ENCODE measurements at places on chromosomes 6 and 20.

- DNase-seq: no peak
These were observed 57.6 kb downstream of the PLCB4 start for GRCh38 chr20:9126527-9126926.

GRCh38 chr6:72783666-72784065 is 161.8 kb downstream of the KCNQ5 start:
- DNase-seq: no peak

- no peak for DNase-seq
These were observed 1.6 kb upstream of the FOXA2 start for GRCh38 chr20:22585786-22586493.

DNA sequence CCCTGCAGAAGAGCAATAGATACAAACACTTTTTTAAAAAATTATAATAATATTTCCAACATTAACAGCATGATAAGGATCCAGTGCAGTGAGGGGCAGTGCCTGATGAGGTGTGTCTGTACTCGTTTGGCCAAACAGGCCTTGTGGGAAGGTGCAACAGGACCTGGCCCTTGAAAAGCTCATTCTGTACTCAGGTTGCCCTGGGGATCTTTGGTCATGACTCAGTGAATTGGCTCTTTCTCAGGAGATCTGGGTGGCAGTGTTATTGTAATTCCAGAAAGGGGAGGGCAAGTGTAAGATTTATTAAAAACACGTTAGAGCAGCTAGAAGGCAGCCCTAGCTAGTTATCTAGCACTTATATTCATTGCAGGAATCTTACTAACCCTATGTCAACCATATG is 2.9 kb upstream of the SPINT3 start:
- DNase-seq: no peak

DNA sequence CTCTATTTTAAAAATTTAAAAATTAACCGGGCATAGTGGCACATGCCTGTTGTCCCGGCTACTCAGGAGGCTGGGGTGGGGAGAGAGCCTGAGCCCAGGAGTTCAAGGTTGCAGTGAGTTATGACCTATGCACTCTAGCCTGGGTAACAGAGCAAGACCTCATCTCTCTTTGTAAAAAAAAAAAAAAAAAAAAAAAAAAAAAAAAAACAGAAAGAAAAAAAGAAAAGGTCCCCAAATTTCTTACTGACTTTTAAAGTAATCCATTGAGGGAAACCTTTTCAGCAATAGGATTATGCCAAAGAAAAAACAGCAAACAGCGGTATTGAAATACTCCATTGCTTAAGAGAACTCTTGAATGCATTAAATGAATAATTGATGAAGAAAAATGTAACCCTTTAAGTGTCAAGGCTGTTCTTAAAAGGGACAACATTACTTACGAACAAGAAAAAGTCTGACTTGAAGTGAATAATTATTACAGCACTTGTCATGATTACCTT is 6.0 kb upstream of the DNAAF9 start:
- no peak for DNase-seq

- peak; percentile 70 for DNase-seq
These were observed 264.3 kb upstream of the PLN start for GRCh38 chr6:118283766-118284165.

GRCh38 chr20:5890773-5891441 is 59.4 kb downstream of the TRMT6 start:
- no peak for DNase-seq

DNA sequence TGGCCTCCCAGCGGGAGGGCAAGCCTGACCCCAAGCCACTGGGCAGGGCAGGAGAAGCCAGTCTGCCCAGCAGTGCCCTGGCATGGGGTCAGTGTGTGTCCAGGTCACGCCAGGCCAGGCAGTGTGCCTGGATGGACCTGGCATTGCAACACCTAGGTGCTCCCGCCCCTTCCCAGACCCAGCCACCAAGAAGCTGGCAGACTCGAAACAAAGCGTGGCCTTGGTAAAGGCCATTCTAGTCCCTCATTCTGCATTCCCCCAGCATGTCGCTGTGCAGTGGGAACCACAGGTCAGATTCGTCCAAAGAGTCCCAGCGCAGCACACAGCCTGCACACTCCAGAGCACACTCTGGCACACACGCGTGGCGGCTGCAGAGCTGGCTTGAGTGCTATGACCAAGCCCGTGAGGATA is 19.3 kb upstream of the APMAP start:
- DNase-seq: no peak

DNA sequence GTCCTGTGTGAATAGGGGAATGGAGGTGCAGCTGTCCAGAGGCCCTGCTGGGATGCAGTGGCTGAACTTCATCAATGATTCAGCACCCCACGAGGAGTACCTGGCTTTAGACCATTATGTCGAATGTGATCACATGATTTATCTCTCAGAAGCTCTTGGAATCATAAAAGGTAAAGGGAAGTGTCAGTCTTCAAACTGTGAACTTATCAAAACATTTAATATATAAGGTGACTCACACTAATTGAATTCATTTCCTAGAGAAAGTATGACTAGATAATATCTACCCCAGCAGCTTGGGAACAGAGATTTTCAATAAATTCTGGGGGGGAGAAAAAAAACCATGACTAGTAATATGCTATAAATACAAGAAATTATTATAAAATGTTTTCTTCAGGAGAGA is 29.5 kb downstream of the ALDH8A1 start:
- DNase-seq: no peak

DNA sequence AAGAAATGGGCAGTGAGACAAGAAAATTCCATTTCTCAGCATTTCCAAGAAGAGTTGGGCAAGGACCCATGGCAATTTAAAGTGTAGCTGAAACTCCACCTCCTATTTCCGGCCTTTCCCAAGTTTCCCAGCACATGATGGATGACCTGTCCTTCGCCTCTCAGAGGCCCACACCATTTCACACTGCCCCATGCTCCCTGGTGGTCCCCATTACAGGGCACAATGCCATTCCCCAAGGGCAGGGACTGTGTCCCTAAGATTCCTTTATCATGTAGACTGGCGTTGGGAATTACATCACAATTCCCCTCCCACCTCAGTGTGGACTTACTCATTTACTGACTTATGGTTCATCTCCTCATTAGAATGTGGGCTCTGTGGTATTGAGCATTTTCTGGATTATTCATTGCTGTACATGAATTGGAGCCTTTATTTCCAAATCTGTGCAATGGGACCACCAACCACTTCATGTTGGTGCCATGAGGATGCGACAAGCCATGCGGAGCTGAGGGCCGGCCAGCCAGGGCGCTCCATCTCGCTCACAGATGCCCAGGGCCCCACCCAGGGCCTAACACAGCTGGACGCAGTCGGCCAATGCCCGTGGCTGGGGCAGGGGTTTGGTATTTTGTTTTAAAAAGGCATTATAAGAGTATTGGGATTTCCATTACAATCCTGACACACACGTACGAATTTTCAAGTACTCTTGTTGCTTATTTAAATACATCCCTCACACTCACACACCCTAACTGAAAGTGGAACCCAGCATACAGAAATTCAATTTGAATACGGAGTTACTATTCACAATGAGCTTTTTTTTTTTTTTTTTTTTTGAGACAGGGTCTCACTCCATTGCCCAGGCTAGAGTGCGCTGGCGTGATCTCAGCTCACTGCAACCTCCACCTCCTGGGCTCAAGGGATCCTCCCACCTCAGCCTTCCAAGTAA is 5.4 kb downstream of the ACSS1 start:
- no peak for DNase-seq

DNA sequence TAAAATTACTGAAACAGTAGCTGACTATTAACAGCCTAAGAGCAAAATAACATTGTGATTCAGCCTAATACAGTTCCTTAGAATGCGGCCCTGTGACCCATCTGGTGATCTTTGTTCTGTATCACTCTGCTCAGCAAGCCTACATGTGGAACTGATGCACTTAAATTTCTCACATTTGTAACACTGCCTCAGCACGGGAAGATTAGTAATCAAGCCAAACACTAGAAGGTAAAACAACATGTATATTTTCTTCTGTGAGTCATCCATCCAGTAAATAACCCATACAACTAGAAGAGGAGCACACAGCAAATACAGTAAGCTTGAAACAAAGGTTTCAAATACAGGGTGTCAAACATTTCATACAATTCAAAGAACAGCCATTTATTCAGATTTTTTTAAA is 189.7 kb upstream of the NOX3 start:
- no peak for DNase-seq

GRCh38 chr6:40244699-40245098 is 310.4 kb upstream of the MOCS1 start:
- no peak for DNase-seq

- no peak for DNase-seq
These were observed 76.2 kb upstream of the FRMD1 start for GRCh38 chr6:168155193-168155592.

GRCh38 chr6:28618898-28619555 is 93.3 kb downstream of the GPX5 start:
- no peak for DNase-seq

DNA sequence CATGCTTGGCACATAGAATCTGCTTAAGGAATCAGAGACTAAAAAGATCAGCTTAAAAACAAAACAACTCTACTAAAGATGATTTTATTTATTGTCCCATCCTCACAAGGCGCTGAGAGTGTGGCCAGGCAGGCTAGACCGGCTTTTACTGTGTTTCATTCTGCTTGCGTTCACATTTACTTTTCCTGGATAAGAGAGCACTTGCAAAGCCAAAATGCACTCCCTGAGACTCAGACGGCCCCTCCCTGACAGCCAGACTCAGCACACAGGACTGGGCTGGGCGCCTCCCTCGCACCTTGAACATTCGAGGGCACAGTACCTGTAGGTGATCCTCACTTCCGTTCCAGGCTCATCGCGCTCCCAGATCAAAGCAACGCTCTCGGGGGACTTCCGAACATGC is 10.2 kb downstream of the ACSS1 start:
- DNase-seq: no peak

- DNase-seq: no peak
These were observed 243.0 kb upstream of the FOXQ1 start for GRCh38 chr6:1068905-1069304.

DNA sequence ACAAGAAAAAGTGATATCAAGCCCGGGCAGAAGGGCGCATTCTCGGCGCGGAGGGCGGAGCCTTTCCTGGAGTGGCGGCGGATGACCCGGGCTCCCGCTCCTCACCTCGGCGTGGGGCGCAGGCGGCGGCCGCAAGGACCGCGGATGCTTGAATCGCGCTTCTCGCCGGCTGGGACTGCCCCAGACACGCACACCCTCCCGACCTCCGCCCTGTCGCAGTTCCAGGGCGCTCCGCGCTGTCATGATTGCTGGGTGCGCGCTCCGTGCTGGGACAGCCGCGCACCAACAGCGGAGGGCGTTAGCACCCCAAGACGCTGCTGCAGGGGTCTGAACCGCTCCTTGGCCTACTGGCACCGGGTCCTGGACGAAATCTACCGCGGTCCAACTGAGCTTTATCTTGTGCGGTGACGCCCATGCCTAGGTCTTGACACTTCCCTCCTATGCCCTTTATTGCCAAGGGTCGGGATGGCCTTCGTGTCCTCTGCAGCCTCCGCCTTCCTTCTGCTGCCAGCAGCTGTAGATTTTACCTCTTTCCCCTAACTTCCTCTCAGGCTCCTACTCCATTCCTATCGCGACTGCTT is 43.3 kb downstream of the IRAK1BP1 start:
- DNase-seq: no peak

GRCh38 chr6:112243861-112244827 is 10.2 kb downstream of the LAMA4 start:
- no peak for DNase-seq

DNA sequence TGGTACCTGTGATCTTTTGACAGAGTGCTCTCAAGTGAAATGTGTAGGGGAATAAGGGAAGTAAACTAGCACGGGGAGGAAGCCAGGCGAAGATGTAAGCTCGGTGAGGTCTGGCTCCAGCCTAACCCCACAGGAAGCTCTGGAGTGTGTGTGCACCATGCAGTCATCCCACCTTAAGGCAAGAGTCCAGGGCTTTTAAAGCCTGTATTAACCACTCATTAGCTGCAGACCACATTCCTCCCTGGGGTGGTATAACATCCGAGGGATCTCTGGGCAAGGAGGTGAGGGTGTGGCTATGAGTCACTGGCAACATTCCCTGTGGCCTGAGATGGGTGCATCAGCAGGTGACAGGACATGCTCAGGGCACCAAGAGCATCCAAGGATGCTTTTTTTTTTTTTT is 12.5 kb upstream of the RANBP9 start:
- no peak for DNase-seq

GRCh38 chr6:45758787-45759471 is 256.7 kb downstream of the CLIC5 start:
- DNase-seq: no peak

DNA sequence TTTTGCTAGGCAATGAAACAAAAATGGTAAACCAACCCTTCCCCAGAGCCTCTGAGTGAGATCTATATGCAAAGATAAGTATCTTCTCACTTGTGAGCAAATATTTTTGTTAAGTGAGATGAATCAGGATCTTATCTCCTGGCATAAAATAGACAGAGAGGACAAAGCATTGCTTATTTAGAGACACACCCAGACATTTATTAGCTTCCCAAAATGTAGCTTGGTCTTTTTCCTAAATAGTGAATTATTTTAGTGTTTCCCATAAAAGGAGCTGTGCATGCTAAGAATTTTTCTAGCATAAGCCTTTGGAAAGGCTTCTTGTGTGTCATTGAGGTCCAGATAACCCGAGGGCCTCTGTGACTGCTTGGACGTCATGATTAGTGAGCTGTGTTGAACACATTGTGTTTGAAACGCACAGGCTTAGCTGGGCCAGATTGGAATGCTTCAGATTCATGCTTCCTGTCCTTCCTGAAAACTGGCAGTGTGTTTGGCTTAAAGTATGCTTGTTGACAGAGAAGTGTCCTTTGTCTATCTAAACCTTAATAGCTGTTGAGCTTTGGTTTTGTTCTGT is 16.5 kb downstream of the MTHFD1L start:
- no peak for DNase-seq

GRCh38 chr6:34196833-34197195 is 39.9 kb upstream of the HMGA1 start:
- no peak for DNase-seq

DNA sequence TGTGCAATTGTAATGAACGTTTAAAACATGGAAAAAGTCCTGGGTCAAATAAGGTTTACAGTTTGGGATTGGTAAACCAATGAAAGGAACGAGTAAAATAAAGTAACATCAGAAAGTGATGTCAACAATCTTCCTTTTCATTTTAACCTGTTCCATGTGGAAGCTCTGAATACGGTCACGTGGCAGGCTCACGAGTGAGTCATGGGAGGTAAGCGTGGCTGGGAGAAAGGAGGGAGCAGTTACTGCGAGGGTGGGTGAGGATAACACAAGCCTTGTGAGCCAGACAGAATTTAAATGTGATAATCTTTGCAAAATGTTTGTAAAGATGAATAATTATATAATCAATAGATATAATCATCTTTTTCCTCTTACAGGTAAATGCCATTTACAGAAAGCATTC is 171.3 kb upstream of the HDAC2 start:
- no peak for DNase-seq

GRCh38 chr6:155248008-155249001 is 15.5 kb upstream of the CLDN20 start:
- no peak for DNase-seq

- no peak for DNase-seq
These were observed 32.3 kb downstream of the AFDN start for GRCh38 chr6:167858842-167859664.

DNA sequence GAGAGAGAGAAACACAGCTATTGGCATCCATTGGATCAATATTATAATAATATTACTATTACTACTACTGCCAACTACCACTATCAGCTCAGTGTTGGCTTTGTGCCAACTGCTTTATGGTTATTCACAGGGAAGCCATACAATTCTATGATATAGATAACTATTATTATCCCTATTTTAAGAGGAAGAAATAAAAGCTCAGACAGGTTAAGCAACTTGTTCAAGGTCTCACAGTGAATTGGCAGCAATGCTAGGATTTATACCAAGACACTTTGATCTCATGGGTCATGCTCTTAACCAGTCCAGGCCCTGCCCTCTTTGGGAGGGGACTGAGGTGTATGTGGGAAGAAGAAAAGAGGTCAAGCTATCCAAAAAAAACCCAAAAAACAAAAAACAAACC is 82.0 kb upstream of the TRAF3IP2 start:
- DNase-seq: no peak

Measured in NCI-H1436 (cell line).